NCI-H1105 (cell line): ENCODE measurements at places on chromosomes 3 and 15.

- no peak for DNase-seq
These were observed 5.1 kb downstream of the PLSCR1 start for GRCh38 chr3:146539315-146539714.

- DNase-seq, result no peak
These were observed 381.5 kb upstream of the C2CD4B start for GRCh38 chr15:62546628-62547027.

- DNase-seq, result no peak
These were observed 334.7 kb downstream of the FHIT start for GRCh38 chr3:60916546-60916945.

DNA sequence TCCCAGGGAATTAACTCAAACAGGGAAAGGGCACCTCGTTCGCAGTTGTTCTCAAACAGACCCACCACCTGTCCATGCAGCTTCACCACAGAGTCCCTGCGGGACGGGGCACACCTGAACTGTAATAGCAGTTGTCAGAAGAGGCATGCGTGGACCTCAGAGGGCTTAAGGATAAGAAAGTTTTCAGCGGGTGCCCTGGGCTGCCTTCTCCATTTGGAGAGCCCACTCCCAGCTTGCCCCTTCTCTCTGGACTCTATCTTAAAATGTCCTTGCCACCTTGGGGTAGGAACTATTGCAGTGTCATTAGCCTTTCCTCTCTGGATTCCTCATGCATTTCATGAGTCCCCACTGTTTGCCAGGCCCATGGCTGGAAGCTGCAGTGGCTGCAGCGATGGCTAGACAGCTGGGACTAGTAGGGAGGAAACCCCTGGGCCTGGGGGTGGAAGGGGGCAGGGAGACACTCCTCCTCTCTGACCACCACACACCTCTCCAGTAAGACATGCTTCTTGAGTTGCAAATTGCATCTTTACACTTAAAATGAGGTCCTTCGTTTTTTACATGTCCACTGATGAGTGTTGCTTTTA, 33.5 kb downstream of the PDIA5 start:
- DNase-seq, result no peak

DNA sequence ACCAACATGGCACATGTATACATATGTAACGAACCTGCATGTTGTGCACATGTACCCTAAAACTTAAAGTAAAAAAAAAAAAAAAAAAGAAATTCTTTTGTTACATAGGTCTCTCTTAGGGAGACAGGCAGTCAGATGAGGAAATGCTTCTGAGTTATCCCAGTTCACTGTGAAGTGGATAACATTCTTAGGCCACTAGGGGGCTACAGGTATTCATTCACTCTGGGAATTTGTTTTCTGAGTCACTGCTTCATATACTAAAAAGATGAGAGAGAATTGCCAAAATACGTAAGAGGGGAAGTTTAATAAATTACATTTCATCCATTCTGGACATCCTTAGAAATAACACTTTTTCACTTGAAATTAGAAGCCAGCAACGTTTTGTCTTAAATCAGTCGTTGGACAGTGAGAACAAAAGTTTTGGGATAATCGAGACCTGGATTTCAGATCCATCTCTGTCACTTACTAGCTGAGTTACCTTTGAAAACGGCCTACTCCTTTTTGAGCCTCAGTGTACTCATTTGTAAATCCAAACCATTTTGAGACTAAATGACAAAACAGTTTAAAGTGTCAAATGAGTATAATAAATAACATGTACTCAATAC, 738.4 kb upstream of the ALCAM start:
- peak; percentile 7 for DNase-seq

DNA sequence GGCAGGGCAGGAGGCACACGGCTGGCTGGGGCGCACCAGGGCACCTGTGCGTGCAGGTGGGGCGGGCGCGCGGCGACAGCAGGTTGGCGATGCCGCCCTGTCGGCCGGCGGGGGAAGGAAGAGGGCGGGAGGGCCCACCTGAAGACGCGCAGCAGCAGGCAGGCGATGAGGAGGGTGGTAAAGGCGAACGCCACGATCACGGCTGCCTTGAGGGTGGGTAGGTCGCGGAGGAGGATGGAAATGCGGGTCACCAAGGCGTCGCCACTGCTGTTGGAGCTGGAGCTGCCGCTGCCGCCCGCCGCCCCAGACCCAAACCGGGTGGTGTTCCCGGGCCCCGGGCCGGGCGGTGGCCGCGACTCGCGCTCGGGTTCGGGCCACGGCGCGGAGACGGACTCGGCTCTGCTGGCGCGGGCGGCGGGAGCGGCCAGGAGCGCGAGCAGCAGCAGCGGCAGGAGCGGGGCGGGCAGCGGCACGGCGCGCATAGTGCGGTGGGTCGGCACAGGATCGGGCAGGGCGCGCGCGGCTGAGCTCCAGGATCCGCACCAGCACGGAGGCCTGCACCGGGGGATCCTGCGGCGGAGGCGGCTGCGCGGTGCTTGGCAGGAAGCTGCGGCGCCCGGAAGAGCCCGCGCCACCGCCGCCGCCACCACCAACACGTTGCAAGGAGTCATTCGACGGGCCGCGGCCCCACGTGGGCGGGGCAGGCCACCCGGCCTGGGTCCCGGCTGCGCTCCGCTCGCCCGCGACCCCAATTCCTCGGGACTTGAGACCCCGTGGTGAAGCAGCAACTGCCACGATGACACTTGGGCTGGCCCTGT, at the start of gene FAM174B:
Gene FAM174B, minus strand, starts transcription at position 598 of the 818 bp plus-strand sequence.
- DNase-seq, result peak; percentile 47

GRCh38 chr3:187242435-187242834, 45.1 kb downstream of the RTP1 start:
- DNase-seq, result no peak
